ENCODE measurements at places on chromosomes 6 and 20. TPM values are rescaled to one million over a fixed set of nuclear protein-coding genes. Genes with fewer than 3 reads are reported as not detected.

The SMPDL3A gene
- total RNA-seq: 2.8 TPM

DNA sequence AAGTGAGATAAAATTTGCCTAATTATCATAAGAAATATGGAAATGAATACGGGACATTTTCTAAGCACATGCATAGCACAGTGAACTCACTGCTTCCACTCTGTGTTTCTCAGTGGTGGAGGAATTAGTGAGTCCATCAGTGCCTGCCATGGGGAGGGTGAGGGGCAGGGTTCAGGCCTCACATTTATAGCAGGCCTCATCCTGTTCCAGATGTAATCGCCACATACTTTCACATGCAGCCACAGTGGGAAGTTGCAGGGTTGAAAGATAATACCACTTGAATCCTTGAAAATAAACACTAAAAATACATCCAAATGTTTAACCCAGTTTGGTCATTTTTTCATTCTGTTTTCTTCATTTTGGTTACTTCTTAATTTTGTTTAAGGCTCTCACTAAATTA, 29.9 kb upstream of the ANKEF1 start:
- no peaks in the 10 kb centered on the region for H3K27me3 ChIP-seq
- no peak overlapping the region for H3K4me3 ChIP-seq
- H3K4me1 ChIP-seq: peaks cover 10% of the 10 kb centered on the region
- H3K27ac ChIP-seq: no peak overlapping the region
- no peak for DNase-seq

The MEP1A gene
- not detected for total RNA-seq

The MRPL14 gene
- 65.4 TPM for total RNA-seq

- H3K4me3 ChIP-seq: no peak overlapping the region
- no peaks in the 10 kb centered on the region for H3K27me3 ChIP-seq
- H3K36me3 ChIP-seq: no peaks in the 10 kb centered on the region
- H3K4me1 ChIP-seq: no peaks in the 10 kb centered on the region
- no peak for DNase-seq
Observed at GRCh38 chr6:95197590-95197989, 379.7 kb upstream of the MANEA start.

The CFAP206 gene
- total RNA-seq: 0.11 TPM

The F13A1 gene
- 1.3 TPM for total RNA-seq

- H3K4me1 ChIP-seq: peaks cover under 1% of the 10 kb centered on the region
- no peak overlapping the region for H3K4me3 ChIP-seq
- H3K27ac ChIP-seq: no peak overlapping the region
- H3K27me3 ChIP-seq: peaks cover 41% of the 10 kb centered on the region
Observed at GRCh38 chr6:153140299-153140698, 9.2 kb upstream of the RGS17 start.

DNA sequence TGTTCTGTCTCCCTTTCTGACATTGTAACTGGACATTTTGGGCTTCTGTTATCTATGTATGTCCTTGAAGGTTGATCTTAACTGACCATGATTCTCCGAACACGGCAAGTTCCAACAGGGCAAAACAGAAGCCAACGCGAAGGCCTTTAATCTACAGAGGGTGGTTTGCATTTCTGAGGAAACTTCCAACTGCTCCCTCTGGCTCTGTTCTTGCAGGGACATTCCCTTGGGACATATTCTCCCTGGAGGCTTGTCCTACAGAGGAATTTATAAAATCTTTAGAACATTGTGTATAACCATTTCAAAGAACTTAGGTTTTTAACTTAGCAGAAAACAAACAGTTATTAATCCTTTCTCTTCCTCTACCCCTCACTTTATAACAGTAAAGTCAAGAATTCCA, 189.0 kb upstream of the CDYL start:
- DNase-seq: no peak
- no peak overlapping the region for H3K27ac ChIP-seq
- no peak overlapping the region for H3K4me3 ChIP-seq
- H3K27me3 ChIP-seq: no peaks in the 10 kb centered on the region
- H3K36me3 ChIP-seq: no peaks in the 10 kb centered on the region

- peaks cover 53% of the 10 kb centered on the region for H3K27me3 ChIP-seq
- no peaks in the 10 kb centered on the region for H3K4me1 ChIP-seq
- H3K36me3 ChIP-seq: no peaks in the 10 kb centered on the region
Observed at GRCh38 chr20:59608396-59608795, 4.1 kb downstream of the PHACTR3 start.

- H3K27me3 ChIP-seq: no peaks in the 10 kb centered on the region
- DNase-seq: peak; percentile 40
- H3K4me3 ChIP-seq: no peak overlapping the region
Observed at GRCh38 chr6:158022749-158023596, 41.3 kb downstream of the SYNJ2 start.

The ADGB gene
- not detected for total RNA-seq

DNA sequence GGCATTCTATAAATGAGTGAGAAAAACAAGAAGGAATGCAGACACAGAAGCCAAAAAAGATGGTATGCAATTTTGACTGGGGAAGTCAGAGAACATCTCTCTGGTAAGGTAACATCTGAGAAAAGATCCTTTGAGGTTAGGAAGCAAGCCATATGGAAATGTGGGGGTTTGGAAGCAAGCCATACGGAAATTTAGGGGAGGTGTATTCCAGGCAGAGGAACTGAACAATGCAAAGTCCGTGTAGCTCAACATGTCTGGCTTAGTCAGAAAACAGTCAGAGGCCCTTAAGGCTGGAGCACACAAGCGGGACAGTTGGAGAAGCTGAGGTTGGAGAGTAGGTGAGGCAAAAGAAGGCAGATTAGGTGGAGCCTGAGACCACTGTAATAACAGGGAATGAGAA, 35.3 kb downstream of the RALGAPA2 start:
- H3K27me3 ChIP-seq: no peaks in the 10 kb centered on the region
- no peak for DNase-seq
- H3K27ac ChIP-seq: no peak overlapping the region
- peaks cover 5% of the 10 kb centered on the region for H3K36me3 ChIP-seq
- H3K4me3 ChIP-seq: no peak overlapping the region

The PACSIN1 gene
- 6.5 TPM for total RNA-seq

- no peak for DNase-seq
- no peaks in the 10 kb centered on the region for H3K36me3 ChIP-seq
- H3K27me3 ChIP-seq: no peaks in the 10 kb centered on the region
- H3K27ac ChIP-seq: no peak overlapping the region
Observed at GRCh38 chr6:6981681-6982322, 126.0 kb upstream of the RREB1 start.

The OPRL1 gene
- 3.0 TPM for total RNA-seq

DNA sequence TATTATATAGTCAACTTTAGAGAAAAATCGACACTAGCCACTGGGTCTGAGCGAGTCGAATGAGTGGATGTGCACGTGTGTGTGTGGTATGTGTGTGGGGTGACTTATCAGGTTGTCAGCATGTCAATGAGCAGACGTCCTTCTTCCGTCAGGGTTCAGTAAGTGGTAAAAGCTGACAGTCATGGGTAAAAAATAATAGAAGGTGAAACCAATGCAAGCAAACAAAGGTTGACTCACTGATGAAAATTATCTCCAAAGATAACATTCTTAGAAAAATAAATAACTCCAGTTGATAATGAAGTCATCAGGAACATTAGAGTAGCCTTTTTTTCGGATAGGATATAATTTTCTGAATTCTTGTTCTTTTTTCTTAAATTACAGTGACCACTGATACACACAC, 243.8 kb upstream of the FOXQ1 start:
- no peak for DNase-seq
- peaks cover 4% of the 10 kb centered on the region for H3K4me1 ChIP-seq
- no peak overlapping the region for H3K27ac ChIP-seq
- H3K4me3 ChIP-seq: no peak overlapping the region

The PDE10A gene
- total RNA-seq: 24.3 TPM

GRCh38 chr6:35581633-35582032, 68.9 kb upstream of the TULP1 start:
- no peaks in the 10 kb centered on the region for H3K36me3 ChIP-seq
- no peaks in the 10 kb centered on the region for H3K4me1 ChIP-seq
- no peak overlapping the region for H3K4me3 ChIP-seq
- DNase-seq: no peak

The SLC24A3 gene
- total RNA-seq: 1.8 TPM

GRCh38 chr6:38501931-38502330, 137.8 kb downstream of the BTBD9 start:
- H3K4me1 ChIP-seq: peaks cover 3% of the 10 kb centered on the region
- no peaks in the 10 kb centered on the region for H3K36me3 ChIP-seq
- H3K27me3 ChIP-seq: no peaks in the 10 kb centered on the region
- no peak overlapping the region for H3K27ac ChIP-seq
- H3K4me3 ChIP-seq: no peak overlapping the region
- DNase-seq: no peak

The ZNF292 gene
- total RNA-seq: 40.4 TPM

- H3K36me3 ChIP-seq: peaks cover 56% of the 10 kb centered on the region
- H3K4me3 ChIP-seq: no peak overlapping the region
- no peak for DNase-seq
- H3K4me1 ChIP-seq: peaks cover 7% of the 10 kb centered on the region
- no peaks in the 10 kb centered on the region for H3K27me3 ChIP-seq
- H3K27ac ChIP-seq: no peak overlapping the region
Observed at GRCh38 chr20:32201977-32202363, 5.6 kb downstream of the PLAGL2 start.

DNA sequence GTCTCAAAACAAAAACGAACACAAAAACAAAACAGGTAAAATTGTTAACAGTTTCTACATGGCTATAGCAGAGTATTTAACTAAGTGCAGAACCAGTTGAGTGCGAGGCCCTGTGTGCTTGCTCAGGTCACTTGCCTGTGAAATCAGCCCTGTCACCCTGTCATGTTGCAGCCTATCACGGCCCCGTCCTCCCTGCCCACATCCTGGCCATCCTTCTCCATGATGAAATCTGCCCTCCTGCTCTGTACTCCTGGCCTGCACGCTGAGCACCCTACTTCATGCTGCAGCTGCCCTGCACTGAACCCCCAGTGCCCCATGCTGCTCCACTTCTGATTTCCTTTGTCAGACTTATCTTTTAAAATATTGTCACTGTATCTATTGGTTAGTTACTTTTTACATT, 62.4 kb downstream of the DTD1 start:
- no peaks in the 10 kb centered on the region for H3K36me3 ChIP-seq
- no peak overlapping the region for H3K27ac ChIP-seq
- no peaks in the 10 kb centered on the region for H3K4me1 ChIP-seq
- DNase-seq: no peak

The EFCAB8 gene
- 2.5 TPM for total RNA-seq

GRCh38 chr6:26327450-26328264, 37.3 kb upstream of the BTN3A2 start:
- H3K27ac ChIP-seq: no peak overlapping the region
- H3K4me3 ChIP-seq: peak overlapping the region; percentile 98
- peaks cover 23% of the 10 kb centered on the region for H3K27me3 ChIP-seq
- DNase-seq: peak; percentile 93
- H3K36me3 ChIP-seq: no peaks in the 10 kb centered on the region
- H3K4me1 ChIP-seq: no peaks in the 10 kb centered on the region

The SLC22A2 gene
- 0.64 TPM for total RNA-seq

DNA sequence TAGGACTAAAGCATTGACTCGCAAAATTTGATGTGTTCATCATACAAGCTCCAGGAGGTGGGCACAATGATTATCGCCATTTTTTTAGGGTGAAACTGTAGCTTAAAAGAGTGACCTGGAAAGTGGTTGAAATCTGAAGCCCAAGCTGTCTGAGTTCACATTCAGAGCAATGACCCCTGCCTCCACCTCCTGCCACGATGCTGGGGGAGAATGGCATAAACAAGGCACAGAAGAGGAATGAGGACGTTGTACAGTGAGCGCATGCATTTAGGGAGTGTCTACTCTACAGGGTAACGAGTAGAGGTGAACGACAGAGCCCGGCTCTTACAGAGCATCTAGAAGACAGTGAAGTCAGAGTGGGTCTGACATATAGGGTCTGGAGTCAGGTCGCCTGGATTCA, 37.2 kb downstream of the CNKSR3 start:
- H3K27me3 ChIP-seq: no peaks in the 10 kb centered on the region
- no peaks in the 10 kb centered on the region for H3K36me3 ChIP-seq
- H3K4me1 ChIP-seq: no peaks in the 10 kb centered on the region
- H3K27ac ChIP-seq: no peak overlapping the region
- H3K4me3 ChIP-seq: no peak overlapping the region

The IPCEF1 gene
- 2.8 TPM for total RNA-seq

- H3K27me3 ChIP-seq: no peaks in the 10 kb centered on the region
- H3K4me1 ChIP-seq: no peaks in the 10 kb centered on the region
- H3K4me3 ChIP-seq: no peak overlapping the region
- H3K36me3 ChIP-seq: no peaks in the 10 kb centered on the region
- no peak overlapping the region for H3K27ac ChIP-seq
Observed at GRCh38 chr6:96394727-96395126, 126.9 kb upstream of the UFL1 start.

- no peaks in the 10 kb centered on the region for H3K4me1 ChIP-seq
- H3K27me3 ChIP-seq: no peaks in the 10 kb centered on the region
- no peaks in the 10 kb centered on the region for H3K36me3 ChIP-seq
- H3K4me3 ChIP-seq: no peak overlapping the region
- H3K27ac ChIP-seq: no peak overlapping the region
Observed at GRCh38 chr6:13025893-13026499, 302.3 kb downstream of the TBC1D7 start.

GRCh38 chr20:53492212-53492611, 101.4 kb downstream of the ZNF217 start:
- no peaks in the 10 kb centered on the region for H3K27me3 ChIP-seq
- H3K4me3 ChIP-seq: no peak overlapping the region
- no peak for DNase-seq
- no peaks in the 10 kb centered on the region for H3K4me1 ChIP-seq
- H3K27ac ChIP-seq: no peak overlapping the region
- H3K36me3 ChIP-seq: no peaks in the 10 kb centered on the region

GRCh38 chr6:36052097-36052496, 24.5 kb downstream of the MAPK14 start:
- H3K27ac ChIP-seq: no peak overlapping the region
- H3K27me3 ChIP-seq: no peaks in the 10 kb centered on the region
- no peak for DNase-seq
- H3K4me1 ChIP-seq: no peaks in the 10 kb centered on the region

All from endodermal cell (in vitro differentiated cells).